ENCODE measurements at places on chromosomes 6 and 20. TPM values are rescaled to one million over a fixed set of nuclear protein-coding genes. Genes with fewer than 3 reads are reported as not detected.

RIPPLY2 gene
- total RNA-seq = not detected

SLC24A3 gene
- total RNA-seq = 0.20 TPM

PAK5 gene
- total RNA-seq = not detected

DNA sequence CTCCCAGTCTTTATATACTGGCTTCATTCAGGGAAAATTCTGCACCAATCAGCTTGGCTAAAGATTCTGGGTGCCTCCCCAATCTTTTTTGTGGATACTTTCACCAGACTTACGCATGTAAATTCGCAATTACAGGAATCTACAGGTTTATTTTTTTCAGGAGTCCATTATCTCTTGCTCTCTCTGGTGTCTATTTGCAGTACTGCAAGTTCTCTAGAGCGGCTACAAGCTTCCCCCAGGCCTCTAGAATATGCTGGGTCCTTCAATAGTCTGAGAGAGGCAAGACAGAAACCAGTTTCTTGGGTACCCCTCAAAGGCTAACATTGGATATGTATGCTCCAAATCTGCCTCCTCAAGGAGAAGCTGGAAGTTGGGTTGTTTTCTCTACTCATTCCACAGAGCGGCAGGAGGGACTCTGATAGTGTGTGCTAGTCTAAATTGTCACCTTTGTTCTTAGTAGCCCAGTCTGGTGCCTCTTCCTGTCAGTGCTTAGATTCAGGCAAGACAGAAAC, 58.5 kb downstream of the SUN5 start:
- no peak for DNase-seq

DNA sequence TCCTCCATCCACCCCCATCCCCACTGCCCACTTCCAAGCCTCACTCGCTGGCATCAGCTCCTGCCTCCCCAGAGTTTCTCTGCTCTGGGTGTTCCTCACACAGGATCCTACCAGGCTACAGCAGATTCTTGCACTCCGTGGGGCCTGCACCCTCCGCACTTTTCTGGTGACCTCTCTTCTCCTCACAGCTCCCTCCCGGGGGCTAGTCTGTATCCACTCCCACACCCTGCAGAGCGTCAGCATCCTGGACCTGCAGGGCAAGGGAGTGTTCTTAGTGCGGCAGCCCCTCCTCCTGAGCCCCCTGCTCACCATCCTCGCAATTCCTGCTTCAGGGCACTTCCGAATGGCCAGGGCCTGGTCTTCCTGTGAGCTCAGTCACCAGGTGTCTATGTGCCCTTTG, 224.2 kb downstream of the DLL1 start:
- no peak for DNase-seq

- no peak for DNase-seq
Observed at GRCh38 chr6:109069746-109070145, 24.9 kb downstream of the SESN1 start.

DNA sequence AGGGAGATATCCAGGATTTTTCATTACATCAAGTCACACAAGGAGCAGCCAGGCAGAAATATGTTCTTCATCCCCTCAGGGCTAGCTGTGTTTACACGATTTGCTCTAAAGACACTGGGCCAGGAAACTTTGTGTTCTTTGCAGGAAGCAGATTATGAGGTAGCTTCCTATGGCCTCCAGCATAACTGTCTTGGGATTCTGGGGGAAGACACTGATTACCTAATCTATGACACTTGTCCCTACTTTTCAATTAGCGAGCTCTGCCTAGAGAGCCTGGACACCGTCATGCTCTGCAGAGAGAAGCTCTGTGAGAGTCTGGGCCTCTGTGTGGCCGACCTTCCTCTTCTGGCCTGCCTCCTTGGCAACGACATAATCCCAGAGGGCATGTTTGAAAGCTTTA, 11.2 kb downstream of the FAM120B start:
- DNase-seq = no peak

DNA sequence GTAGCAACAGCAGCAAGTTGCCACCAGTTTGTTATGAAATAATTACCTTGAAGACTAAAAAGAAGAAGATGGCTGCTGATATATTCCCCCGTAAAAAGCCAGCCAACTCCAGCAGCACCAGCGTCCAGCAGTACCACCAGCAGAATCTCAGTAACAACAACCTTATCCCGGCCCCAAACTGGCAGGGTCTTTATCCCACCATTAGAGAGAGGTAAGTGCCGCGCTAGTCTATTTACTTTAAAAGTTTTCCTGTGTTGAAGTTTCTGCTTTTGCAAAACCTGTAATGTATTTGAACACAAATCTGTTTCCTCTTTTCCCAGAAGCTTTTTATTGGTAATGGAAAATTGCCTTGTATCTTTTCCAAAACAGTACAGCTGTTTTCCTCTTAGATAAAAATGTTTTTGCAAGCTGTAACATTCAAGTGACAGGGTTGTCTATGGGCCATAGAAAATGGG, 725 bp downstream of the BTBD3 start:
- DNase-seq = no peak

GRCh38 chr6:88513920-88514319, 347.8 kb upstream of the CNR1 start:
- no peak for DNase-seq
